ENCODE measurements at places on chromosomes 11 and 22.

- no peak for DNase-seq
Measured at GRCh38 chr11:85896876-85897275, 41.7 kb downstream of the CCDC83 start.

DNA sequence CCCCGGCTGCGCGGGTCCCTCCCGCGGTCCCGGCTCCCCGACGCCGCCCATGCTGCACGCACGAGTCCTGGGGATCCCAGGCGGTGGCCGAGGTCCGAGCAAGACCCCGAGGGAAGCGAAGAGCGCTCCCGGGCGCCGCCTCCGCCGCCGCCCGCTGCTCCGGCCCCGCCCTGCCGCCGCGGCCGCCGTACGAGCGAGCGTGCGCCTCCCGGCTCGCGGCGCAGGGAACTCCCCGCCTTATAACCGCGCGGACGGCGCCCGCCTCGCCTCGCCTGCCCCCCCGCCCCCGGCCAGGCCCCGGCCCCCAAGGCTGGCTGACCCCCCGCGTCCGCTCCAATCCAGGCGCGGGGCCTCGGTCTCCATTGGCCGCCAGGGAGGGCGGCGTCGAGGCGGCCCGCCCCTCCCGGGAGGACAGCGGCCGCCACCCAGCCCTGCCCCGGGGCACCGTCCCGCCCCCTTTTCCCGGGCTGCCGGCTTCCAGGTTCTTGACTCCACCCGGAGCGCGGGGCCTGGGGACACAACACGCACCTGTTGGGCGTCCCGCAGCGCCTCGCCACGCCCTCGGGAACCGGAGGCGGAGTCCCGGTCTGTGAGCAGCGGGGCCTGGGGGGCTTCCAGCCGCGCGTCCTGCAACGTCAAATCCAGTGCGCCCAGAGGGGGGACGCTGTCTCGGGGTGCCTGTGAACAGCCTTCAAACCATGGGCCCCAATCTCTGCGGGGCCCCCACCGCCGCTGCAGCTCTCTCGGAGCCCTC is at the start of gene FADS3:
Gene FADS3 (minus strand): TSS at position 215 of the 754 bp plus-strand sequence. CDS start 164 bp downstream, at position 51.
- peak; percentile 45 for DNase-seq

- DNase-seq = no peak
Measured at GRCh38 chr11:45265969-45266675, 20.0 kb downstream of the SYT13 start.

- DNase-seq = no peak
Measured at GRCh38 chr22:46056546-46057245, 79.7 kb upstream of the WNT7B start.

- no peak for DNase-seq
Measured at GRCh38 chr22:36951746-36952145, 38.3 kb downstream of the CSF2RB start.

- DNase-seq = no peak
Measured at GRCh38 chr22:19962909-19963806, 21.5 kb upstream of the TXNRD2 start.

DNA sequence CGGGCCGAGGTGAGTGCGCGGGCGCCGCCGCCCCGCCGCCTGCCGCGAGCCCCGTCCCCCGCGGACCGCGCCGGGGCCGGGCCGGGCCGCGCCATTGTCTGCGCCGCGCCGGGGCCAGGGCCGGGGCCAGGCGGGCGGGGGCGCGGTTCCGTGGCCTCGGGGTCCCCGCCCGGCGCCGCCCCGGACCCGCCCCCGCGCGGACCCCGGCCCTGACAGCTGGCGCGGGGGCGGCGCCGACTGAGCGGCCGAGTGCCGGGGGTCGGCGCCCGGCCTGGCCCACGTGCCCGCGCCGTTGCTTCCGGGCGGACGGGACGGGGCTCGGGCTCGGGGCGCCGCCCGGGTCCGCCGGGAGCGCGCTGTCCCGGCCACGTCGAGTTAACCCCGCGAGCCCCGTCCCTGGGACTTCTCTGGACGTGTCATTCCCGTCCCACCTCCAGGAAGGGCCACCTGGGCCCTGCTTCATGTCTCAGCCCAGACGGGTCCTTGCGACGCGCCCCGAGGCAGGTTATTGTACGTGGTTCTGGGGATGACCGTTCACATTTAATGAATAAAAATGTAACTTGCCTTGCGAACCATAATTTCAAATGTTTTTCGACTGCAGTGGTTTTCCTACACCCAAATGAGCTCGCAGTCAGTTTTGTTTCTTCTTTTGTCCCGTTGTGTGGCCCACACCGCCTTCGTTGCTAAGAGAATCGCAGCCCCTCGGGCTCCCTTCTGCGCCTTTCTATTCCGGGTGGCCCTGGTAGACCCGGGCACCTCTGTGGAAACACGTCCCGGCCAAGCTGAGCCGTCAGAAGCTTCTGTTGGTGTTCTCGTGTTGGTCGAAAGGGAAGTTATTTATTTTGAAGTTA is 562 bp downstream of the ZBED4 start:
- DNase-seq = no peak

DNA sequence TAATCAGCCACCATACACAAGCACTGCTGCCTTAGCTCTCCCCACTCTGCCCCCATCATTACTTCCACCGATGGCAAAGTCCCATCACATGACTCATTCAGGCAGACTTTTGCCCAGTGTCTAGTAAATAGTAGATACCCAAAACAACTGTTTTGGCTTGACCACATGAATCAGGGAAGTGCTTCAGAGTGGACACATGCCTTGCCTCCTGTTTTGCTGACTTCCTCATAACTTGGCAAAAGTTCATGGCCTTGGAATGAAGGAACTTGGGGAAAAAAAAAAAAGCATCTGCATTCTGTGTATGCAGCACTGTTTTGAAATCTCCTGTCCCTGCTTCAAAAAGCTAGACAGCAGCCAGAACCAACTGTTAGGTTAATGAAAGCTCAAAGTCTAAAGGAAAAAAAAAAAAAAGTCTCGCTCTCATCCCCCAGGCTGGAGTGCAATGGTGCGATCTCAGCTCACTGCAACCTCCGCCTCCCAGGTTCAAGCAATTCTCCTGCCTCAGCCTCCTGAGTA is 335.3 kb downstream of the FAM181B start:
- DNase-seq = no peak

DNA sequence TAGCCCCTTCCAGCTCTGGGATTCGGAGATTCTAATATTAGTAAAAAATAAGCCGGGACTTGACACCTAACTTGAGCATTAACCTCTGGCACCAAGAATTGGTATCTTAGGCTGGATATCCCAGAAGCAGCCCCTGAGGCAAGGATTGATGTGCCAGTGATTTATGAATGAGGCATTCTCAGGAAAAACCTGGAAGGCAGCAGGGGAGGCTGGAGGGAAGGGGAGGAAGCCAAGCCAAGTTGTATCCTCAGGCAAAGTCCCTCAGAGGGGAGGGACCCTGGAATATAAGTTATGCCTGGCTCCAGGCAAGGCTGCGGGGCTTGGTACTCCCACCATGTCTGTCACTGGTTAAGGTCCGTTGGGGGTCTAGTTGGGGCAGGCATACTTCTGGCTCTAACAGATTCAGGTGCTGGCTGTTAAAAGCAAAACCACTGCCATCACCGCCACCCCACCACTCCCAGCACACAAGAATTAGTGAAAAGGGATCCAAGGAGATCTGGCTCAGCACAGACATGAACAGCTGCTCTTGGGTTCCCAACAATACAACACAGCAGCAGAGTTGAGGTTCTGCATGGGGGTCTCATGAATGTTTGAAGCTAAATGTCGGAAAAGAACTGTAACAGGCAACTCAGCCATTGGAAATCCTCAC is 29.8 kb downstream of the LMO2 start:
- no peak for DNase-seq

- DNase-seq = no peak
Measured at GRCh38 chr11:986270-986951, 50.1 kb downstream of the MUC6 start.

DNA sequence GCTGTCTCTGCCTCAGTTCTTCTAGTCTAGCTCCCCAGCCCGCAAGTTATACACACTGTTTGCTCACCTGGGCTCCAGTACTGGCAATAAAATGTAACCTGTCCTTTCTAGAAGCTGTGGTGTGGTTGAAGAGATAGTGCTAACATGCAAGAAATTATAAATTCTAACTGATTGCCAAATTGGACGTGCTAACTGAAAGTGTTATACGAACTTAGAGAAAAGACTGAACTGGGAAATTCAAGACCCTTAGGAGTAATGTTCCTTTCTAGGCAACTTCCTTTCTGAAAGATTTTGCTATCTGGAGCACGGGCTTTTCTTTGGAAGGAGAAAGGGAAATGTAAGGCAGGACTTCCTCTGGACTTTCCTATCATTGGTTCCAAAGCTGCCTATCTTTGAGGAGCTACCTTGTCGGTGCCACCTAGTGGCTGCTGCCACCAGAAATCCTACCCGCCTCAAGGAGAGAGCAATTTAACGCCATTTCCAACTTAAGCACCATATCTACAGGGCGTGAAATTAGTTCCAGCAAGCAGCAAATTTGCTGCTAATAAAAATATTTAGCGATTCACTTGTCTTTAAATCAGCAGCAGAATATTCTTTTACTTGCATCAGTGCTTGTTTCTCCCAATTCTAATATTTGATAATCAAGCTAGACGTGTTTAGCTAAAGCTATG is 12.7 kb upstream of the TMEM218 start:
- DNase-seq = no peak

DNA sequence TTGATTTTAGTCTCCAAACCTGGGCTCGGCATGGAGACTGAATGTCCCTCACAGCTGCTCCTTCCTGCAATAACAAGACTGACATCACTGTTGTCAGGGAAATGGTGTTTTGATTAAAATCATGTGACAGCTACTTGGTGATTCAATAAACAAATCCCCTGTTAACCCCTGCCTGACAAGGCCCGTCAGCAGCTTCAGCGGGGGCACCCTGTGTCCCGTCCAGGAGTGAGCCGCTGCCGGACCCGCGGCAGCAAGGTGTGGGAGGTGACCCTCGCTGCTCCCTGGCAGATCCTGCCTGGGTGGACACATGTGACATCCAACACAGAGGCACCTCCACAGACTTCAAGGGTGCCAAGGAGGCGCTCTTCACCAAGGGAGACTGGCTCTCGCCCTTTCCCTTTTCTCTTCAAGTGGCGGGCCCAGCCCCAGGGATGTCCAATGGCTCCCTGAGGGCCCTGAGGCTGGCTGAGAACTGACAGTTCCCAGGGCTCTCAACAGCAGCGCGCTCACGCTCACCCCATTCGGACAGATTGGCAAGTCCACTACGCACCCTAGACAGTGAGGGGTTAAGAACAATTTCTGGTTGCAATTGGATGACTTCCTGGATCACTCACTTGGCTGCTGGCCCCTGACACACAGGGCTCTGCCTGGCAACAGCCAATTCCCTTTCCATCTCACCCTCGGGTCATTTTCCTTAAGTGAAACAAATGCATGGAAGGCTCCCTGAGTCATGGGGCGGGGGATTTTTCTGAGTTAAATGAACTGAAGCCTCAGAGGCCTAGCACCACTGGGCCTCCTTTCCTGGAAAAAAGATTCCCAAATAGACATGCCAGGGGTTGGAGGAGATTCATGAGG is 30.7 kb downstream of the PPP2R1B start:
- DNase-seq = peak; percentile 94

Measured in GM04503 (cell line).